ENCODE measurements at places on chromosomes 2 and 18.

- no peak for DNase-seq
Measured at GRCh38 chr2:137173463-137173862, 408.1 kb downstream of the THSD7B start.

- no peak for DNase-seq
Measured at GRCh38 chr2:23691106-23691470, 235.8 kb downstream of the ATAD2B start.

DNA sequence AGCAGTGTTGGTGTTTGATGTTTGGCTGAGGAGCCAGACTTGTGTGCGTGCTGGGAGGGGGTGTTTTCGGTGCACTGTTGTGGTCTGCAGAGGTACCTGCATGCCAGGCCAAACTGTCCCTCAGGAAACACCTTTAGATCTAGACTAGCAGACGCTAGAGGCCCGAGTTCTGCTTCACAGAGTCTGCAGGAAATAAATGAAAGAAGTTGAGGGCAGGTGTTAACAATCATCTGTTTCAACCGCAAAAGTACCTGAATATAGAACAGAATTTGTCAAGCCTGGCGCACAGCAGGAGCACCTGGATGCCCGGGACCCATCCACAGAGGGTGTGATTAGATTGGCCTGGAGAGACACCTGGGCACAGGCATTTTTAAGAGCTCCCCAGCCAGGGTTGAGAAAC lies 40.5 kb upstream of the REL start:
- DNase-seq: no peak

DNA sequence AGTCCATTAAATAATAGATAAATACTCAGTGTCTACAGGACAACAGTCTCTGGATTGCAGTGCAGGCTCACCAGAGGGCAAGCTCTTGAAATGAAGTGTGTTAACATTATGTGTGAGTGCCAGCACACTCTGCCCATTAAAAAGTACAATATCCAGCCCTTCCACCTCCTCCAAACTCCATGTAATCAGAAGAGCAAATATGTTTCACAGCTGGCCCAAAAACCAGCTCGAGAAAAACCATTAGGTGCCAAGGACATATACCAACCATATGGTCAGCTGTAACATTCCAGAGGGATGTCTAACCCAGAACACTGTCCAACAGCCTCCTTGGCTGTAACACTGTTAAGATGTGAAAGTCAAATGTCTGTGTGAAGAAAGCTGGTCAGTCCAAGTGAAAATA lies 112.2 kb downstream of the ZNF385B start:
- DNase-seq: no peak

DNA sequence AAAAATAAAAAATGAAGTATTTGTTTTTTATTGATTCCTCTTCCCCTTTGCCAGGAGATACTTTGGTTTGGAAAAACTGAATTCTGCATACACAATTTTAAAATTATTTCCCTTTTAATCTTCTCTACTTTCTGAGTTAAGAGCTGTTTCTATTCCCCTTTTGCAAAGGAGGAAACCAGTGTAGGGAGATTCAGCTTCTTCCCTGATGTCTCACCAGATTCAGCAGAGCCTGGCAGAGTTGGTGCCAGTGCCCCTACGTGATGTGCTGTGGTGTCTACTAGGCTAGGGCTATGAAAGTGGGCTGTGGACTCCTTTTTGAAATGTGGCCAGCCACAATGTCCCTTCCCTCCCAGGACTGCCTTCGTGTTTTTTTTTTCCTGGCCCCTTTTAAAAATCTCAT lies 2.4 kb downstream of the RPE start:
- DNase-seq: no peak

DNA sequence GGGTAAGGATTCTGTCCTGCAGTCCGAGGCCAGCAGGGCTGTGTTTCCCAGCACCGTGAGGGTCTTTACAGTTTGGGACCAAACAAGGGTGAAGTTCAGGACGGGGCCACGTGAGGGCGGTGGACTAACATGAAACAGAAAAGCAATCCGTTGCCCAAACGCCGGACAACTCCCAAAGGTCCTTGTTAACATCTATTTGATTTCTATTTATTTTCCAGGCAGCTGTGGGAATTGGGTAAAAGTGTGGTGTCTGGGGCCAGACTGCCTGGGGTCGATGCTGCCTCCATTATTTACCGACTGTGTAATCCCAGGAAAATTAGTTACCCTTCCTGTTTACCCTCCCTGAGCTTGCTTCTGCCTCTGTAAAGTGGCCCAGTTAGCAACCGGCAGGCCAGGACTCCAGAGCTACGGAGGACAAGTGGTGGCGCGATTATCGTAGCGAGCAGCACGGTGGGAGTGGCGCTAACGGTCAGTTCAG lies 66.3 kb upstream of the TCF7L1 start:
- DNase-seq: no peak

GRCh38 chr2:239789711-239790110 lies 235.4 kb downstream of the NDUFA10 start:
- no peak for DNase-seq

- no peak for DNase-seq
Measured at GRCh38 chr2:142974288-142975024, 97.0 kb downstream of the KYNU start.

- DNase-seq: peak; percentile 58
Measured at GRCh38 chr2:11829324-11829946, 83.0 kb downstream of the LPIN1 start.

GRCh38 chr2:136424112-136424511 lies 306.2 kb upstream of the CXCR4 start:
- DNase-seq: no peak

DNA sequence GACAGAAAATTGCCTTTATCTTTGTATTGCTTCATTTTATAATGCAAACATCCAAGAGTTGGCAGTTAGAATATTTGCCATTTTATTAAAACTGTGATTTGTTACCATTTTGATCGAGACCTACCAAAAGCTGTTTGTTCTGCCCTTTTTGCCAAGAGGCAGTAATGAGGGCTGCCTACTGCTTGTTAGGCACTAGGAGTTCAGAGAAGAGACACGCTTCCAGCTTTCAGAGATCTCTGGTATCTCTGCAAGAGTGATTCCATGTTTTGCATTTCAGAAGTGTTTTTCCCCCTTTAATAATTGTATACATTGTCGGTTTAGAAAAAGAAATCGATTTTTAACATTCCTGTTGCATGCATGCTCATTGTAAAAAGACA lies 628 bp downstream of the MRPL30 start:
- DNase-seq: no peak

GRCh38 chr18:79529991-79530390 lies 134.3 kb downstream of the NFATC1 start:
- no peak for DNase-seq

DNA sequence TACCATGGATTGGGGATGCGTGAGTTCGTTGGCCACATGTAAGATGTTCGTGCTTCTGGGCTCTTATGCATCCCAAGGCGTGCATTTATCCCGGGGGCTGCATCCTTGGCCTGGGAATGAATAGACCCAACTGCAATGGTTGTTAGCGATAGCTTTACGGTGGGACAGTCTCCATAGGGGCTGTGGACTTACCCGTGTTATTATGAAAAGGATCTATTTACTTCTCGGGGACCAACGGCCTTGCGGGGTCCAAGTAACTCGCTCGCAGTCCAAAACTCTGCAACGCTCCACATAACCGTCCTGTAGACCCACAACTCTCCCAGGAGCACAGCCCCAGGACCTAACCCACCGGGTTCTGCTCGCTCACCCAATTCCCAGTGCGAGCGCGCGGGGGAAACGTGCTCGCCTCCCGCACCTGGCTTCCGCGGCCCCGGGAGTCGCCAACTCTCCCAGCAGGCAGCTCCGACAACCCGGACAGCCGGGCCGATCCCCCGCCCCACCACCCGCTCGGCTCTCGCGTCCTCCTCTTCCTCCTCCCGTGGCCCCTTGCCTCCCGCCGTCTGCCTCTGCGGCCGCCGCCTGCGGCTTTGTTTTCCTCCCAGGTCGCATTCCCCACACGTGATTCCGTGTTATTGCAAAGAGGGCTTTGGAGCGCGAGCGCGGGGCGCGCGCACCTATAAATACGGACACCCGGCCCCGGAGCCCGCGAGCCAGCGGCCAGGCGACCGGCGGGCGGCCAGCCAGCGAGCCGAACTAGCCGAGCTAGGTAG lies at the start of gene CABLES1:
Gene CABLES1 (plus strand): TSS at position 706 of the 770 bp plus-strand sequence. CDS start 278 bp downstream, outside the sequence.
- DNase-seq: no peak
